ENCODE measurements at places on chromosomes 13 and 19.
A peak's percentile ranks its signal among the peaks of the same experiment; 100 is the strongest.

- peak; percentile 22 for DNase-seq
These were observed 4.0 kb upstream of the NKPD1 start for GRCh38 chr19:45164577-45165335.

GRCh38 chr13:43244481-43244880 is 221.1 kb downstream of the DNAJC15 start:
- no peak for DNase-seq

DNA sequence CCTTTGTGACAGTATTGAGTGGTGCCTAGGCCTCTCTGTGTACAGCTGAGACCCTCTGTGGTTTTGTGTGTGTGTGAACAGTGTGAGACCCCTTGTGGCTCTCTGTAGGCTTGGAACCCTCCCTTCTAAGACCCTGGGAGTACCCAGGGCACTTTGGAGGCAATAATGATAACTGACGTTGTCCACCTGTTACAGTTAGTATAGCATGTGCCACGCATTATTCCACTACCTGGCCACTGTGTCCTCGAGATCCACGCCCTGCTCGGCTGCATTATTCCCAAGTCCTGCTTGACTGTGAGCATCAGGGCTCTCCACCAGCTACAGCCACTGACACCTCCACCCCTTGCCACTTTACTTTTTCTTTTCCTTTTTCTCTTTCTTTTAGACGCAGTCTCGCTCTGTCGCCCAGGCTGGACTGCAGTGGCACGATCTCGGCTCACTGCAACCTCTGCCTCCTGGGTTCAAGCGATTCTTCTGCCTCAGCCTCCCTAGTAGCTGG is 2.0 kb downstream of the GRAMD1A start:
- no peak for DNase-seq

- no peak for DNase-seq
These were observed 42.2 kb upstream of the SPACA7 start for GRCh38 chr13:112333756-112334543.

DNA sequence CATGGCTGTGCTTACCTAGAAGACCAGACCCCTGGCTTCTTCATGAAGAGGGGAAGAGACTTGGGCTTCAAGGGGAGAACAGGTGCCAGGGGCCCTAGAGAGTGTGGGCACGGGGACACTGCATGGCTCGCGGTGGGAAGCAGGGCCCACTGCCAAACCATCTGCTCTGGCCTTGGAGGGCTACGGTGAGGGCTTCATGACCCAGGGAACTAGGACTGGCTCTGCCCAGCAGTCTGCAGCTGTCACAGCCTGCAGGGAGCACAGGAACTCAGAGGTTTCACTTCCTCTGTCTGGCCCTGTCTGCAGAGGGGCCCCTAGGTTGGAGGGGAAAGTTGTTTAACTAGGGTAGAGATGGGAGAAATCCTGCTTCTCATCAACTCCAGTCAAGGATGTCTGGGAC is 4.3 kb downstream of the ERCC1 start:
- no peak for DNase-seq

- DNase-seq: no peak
These were observed 941 bp downstream of the DUS3L start for GRCh38 chr19:5789886-5790558.

- DNase-seq: no peak
These were observed 12.4 kb downstream of the NOSIP start for GRCh38 chr19:49567861-49568441.

DNA sequence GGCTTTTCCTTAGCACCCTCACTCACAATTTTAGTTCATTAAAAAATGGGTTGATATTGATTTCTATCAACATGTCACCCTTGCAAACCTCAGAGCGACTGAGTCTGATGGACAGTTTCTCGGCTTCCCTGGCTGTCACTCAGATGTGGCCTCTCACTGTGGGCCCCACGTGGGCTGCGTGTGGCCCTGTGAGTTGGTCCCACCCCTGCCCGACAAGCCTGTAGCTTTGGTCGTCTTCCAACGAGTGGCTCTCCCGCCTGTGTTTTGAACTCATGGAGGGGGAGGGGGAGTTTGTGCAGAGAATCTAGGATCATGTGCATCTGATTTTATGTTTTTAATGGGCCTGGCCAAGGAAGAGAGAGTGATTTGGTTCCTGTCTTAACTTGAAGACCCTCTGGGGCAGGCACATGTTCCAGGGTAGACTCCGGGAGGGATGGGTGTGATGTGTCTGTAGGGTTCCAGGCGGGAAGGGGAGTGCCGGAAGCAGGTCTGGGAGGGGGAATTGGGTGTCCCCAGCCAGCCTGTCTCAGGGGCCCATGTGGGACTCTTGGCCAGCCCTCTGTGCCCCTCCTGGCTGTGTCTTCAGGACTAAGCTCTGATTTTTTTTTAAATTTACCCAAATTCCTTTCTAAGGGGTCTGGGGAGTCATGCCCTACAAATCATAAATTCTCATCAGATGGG is 18.9 kb downstream of the ATP11A start:
- no peak for DNase-seq

DNA sequence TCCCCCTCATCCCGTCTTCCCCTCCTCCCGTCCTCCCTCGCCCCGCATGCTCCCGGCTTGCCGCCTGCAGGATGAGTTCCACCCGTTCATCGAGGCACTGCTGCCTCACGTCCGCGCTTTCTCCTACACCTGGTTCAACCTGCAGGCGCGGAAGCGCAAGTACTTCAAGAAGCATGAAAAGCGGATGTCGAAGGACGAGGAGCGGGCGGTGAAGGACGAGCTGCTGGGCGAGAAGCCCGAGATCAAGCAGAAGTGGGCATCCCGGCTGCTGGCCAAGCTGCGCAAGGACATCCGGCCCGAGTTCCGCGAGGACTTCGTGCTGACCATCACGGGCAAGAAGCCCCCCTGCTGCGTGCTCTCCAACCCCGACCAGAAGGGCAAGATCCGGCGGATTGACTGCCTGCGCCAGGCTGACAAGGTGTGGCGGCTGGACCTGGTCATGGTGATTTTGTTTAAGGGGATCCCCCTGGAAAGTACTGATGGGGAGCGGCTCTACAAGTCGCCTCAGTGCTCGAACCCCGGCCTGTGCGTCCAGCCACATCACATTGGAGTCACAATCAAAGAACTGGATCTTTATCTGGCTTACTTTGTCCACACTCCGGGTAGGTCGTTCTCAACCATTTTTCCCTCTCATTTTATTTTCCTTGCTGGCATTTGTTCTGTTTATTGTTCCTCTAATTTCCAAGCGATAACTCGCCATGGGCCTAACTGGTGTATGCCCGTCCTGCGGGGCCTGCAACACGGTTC is 29.8 kb downstream of the NFIX start:
- DNase-seq: no peak

DNA sequence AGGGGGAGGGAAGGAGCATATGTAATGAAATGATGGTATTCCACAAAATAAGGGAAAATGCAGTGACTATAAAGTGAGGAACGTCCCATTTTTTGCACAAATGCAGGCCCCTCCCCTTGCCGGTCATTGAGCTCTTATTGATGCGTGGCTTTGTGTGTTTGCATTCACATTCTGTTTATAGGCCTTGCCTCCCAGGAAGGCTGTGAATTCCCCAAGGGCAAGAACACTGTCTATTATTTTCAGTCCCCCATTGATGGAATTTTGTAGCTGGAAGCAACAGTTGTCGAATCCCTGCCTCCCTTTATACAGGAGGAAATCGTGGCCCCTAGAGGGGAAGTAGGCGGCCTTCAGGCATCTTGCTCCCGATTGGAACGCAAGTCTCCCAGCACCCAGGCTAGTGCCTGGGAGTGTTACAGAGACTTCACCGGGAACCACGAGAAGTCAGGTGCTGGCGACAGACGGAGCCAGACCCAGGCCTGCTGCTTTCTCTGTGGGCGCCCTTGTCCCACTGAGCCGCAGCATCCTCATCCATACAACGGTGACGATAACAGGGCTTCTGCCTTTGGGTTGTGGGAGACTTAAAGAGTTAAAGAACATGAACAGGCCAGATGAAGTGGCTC is 6.9 kb downstream of the SBSN start:
- DNase-seq: no peak

- no peak for DNase-seq
These were observed 838.1 kb downstream of the DACH1 start for GRCh38 chr13:71028884-71029283.

DNA sequence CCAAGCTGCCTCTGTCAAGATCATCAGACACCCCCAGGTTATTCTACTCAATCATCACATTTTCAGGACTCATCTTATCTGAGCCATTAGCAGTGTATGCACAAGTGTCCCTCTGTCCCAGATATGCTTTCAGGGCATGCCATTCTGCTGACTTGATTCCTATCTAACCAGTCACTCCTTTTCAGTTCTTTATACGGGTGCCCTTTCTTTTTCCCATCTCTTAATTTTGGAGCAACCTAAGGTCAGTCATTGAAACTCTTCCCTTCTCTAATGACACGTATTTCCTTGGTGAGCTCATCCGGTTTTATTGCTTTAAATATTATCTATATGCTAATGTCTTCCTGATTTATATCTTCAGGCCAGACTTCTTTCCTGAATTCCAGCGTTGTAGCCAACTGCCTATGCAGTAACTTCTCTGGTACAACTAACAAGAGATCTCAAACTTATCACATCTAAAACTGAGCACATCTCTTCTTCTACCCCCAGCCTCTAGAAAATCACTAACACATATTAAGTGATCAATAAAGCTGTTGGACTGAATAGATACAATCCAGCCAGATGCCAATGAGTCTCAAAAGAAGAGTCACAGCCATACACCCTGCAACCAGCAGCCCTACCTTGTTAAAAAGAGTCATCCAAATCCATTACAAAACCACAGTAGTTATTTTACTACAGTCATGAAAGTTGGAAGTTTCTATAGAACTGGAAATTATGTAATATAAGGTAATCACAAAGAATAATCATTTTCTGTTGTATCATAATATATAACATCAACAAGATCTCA is 58.8 kb downstream of the DCLK1 start:
- DNase-seq: no peak

DNA sequence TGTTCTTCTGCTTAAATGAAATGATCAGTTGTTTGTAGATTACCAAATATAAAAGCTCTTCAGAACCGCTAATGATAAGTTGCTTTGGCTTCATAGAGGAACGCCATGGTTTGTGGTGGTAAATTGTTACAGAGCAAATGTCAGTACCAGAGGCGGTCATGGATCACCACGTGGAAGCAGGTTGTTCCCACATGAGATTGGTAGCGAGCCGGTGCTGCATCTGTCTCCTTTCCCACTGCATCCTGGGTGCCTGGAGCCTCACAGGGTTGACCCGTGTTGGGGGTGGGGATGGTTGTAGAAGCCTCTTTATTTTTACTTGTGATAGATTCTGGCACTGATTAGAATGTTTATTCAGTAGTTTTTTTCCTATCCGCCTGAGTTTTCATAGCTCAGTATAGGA is 14.7 kb downstream of the GARRE1 start:
- no peak for DNase-seq

DNA sequence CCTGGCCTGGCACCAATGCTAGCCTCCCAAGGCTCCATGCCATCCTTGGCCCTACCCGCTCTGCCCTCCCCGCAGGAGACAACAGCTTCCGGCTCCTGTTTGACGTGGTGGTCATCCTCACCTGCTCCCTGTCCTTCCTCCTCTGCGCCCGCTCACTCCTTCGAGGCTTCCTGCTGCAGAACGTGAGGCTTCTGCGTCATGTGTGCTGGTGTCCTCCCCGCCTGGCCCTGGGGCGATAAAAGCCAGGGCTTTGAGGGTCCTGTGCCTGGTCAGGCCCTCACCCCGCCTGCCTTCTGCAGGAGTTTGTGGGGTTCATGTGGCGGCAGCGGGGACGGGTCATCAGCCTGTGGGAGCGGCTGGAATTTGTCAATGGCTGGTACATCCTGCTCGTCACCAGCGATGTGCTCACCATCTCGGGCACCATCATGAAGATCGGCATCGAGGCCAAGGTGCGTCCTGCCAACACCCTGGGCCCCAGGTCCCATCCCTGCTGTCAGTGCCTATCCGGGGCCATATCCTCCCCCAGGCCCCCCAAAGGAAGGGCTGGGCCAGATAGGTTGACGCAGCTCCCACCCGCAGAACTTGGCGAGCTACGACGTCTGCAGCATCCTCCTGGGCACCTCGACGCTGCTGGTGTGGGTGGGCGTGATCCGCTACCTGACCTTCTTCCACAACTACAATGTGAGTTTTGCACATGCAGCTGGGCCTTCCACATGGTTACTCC is 6.3 kb downstream of the MCOLN1 start:
- no peak for DNase-seq

DNA sequence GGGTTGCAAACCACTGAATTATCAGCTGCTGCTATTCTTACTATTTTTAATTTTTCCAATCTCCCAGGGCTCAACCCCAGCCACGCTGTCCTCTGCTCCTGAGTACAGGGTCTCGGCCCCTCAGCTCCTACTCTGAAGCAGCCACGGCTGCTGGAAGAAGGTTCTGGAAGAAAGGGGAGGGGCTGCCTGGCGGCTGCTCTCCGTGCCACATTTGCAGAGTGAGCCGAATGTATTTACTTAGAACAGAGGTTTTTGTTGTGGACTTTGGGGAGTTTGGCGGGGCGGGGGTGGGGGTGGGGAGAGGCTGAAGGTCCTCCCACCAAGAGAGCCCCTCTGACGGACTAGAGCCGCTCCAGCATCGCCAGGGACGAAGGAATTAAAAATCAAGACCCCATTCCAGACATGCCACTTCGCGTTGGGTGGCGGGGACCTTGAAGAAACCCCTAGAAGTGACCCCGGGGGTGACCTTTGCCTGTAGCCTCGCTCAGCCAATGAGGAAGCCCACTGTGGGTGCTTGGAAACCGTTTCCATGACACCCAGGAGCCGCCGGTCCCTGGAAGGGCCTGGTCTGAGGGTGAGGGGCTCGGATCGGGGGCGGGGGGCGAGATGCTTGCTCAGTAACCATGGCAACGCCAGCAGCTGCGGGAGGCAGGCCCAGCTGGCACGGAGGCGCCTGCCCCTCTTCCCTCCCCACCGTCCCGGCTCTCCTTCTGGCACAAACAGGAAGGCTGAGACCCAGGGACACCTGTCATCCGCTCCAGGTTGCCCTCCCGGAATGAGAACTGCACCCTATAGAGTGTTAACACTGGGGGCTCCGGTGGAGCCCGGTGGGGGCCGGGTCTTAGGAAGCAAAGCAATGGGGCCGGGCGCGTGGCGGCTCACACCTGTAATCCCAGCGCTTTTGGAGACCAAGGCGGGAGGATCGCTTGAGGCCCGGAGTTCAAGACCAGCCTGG is 54.2 kb upstream of the PTPRS start:
- DNase-seq: no peak

DNA sequence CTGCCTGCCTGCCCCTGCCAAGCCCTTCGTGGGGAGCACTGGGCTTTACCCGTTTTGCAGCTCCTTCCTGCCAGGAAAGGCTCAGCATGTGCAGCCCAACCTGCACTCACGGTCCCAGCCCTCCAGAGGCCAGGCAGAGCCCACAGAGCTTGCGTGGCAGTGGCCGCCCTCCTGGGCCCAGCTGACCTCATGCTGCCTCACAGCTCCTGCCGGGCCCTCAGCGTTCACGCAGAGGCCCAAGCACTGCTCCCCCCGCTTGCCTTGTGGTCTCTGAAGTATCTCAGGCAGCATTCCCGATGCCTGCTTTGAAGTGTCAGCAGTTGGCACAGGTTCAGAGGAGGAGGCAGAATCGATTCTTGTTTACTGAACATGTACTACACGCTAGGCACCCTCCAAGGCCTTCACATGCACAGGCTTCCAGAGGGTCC is 32.5 kb downstream of the CAPN12 start:
- DNase-seq: peak; percentile 36

- no peak for DNase-seq
These were observed 1680.9 kb downstream of the OLFM4 start for GRCh38 chr13:54709546-54709945.

GRCh38 chr13:40236566-40237168 is 429.8 kb downstream of the FOXO1 start:
- no peak for DNase-seq

Measured in lung microvascular endothelial cell (primary cell).